ENCODE measurements at places on chromosomes 4 and X.

DNA sequence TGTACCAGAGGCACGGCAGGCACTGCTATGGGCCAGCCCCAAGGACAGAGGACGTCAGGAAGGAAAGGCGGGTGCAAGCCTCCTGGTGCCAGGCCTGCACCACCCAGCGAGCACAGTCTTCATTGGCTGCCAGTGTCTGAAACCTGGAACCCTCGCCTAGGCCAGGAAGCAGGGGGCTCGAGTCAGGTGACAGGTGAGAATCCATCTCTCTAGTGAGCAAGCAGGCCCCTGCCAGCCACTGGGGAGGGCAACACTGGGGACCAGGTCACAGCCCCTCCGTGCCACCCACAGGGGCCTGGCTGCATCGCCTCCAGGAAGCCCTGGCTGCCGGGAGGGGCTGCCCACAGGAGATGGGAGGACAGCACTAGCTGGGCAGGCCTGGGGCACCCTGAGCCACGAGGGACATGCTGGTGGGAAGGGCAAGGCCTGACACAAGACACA, 6.9 kb upstream of the HAUS3 start:
- no peak for DNase-seq

- DNase-seq, result no peak
These were observed 434.7 kb downstream of the GRIA2 start for GRCh38 chr4:157655096-157655809.

DNA sequence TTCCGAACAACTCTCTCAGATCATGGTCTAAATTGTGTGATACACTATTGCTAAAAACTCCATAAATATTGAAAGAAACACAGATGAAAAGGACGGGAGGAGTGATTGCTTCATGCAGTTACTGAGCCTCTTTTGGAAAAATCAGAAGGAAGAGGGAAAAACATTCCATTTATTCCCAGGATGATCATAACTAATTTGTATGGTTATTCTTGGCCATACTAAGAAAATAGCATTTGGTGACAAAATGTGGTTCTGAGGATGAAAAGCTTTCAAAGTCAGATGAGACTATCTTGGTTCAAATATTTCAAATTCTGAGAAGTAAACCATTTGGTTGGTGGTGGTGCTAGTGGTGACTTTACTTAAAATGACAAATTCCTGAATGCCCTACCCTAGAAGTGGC, 305.4 kb upstream of the LDB2 start:
- no peak for DNase-seq

DNA sequence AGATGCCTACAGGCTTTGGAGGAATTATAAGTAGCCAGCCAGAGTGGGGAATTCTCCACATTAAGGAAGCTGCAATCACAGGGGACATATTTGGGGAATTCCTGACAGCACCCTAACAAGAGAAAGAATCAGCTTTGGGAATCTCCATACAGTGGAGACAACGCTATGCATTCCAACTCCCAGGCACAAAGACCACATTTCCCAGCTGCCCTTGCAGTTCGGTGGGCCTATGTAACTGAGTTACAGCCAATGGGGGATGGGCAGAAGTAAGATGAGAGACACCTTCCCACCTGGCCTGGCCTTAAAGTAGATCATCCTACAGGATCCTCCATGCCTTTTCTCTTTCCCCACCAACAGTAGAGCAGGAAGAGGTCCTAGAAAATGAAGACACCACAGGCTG, 43.4 kb upstream of the CCKAR start:
- no peak for DNase-seq

- DNase-seq, result no peak
These were observed 89.1 kb downstream of the MID1IP1 start for GRCh38 chrX:38890326-38890725.

- peak; percentile 53 for DNase-seq
These were observed 30.1 kb downstream of the NEIL3 start for GRCh38 chr4:177339477-177340374.

DNA sequence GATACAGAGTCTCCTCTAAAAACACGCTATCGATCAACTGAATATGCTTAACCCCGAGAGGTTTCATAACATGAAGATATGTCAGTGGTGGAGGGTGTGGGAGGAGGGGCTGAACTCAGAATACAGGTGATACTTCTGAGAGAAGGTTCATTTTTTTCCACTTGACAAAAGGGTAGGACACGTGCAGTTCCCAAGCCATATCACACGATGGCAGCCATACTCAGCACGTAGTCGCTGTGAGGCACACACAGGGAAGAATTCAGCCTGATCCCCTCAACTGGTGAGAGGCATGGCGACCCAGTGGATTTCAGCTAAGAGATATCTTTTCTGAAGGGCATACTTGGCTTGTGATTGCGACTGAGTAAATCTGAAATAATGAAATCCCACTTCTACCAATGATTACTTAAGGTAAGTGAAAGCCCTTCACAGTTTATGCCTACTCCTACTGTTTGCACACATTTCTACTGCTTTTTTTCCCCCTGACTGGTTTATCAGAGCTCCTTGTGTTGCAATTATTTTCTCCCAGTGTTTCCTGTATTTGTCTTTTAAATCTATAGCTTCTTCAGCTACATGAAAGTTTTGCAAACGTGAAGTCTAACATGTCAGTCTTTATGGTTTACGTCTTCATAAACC, 133.1 kb downstream of the CORIN start:
- peak; percentile 11 for DNase-seq

- peak; percentile 25 for DNase-seq
These were observed 19.4 kb downstream of the NKX6-1 start for GRCh38 chr4:84479663-84480062.

GRCh38 chr4:170931321-170931720, 841.6 kb upstream of the AADAT start:
- DNase-seq, result no peak

DNA sequence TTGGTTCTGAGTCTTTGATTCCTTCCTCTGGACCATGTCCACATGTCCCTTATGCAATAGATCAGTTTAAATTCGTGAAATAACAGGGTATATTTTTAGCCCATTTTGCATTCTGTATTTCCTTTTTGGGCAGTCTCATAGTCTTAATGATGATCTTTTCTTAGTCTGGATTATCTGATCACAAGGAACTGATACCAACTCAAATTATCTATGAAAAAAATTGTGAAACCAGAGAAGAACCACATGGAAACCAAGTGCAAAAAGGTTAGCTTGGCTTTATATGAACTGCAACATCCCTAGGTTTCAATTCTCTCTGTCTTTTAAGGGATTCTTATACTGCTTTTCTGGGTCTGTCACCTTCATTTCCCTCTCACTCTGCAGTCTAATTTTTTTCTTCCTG, 608.6 kb upstream of the AADAT start:
- DNase-seq, result no peak

DNA sequence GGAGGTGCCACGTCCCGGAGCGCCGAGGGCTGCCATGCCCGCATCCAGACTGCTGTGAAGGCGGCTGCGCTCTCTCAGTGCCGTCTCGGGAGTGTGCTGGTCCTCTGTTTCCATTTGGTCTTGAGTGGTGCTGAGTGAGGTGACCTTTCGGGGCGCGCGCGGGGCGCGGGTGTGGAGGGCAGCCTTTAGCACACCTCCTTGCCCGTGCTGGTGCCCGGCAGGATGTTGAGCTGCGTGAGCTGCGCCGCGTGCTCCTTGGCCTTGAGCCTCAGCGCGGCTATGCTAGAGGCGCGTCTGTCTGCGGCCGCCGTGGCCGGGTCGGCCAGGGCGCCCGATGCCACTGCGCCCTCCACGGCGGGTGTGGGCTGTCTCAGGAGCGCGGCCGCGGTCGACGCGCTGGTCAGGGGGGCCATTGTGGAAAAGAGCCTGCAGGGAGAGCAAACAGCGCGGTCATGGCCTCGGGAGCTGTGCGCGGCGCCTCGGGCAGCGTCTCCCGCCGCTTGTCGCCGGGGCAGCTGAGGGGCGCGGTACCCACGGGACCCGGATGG, 11.2 kb downstream of the ARX start:
- DNase-seq, result no peak

DNA sequence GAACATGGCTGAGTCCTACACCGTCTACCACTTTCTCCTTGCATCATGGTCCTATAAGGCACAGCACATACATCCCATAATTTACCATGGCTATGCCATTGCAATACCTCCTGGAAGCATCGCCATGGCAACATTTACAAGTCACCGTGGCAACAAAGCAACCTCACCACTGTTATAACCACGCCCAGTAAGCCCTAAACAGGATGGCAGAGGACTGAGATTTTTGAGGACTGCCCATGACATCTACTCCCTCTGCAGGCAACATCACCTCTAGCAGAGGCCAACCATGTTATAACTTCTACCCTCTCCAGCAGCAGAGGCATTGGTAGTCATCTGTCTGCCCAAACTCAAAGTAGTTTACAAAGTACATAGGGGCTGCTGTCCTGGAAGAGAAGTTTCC, 29.7 kb downstream of the BCOR start:
- DNase-seq, result peak; percentile 3

DNA sequence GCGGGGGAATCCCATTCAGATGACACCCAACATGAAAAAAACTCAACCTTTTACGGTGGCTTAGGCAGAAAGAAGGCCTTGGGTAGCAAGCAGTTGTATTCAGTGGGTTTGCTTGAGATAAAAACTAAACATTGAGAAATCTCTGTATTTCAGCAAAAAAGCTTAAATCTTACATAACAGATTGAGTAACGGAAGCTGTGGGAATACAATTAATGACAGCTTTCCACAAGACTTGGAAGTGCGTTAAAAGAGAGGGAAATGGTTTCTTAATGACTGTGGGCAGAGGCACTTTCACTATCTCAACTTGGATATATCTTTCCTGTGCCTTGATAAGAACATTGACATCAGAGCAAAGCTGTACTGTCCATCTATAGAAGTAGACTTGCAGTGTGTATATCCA, 418.5 kb upstream of the HS3ST1 start:
- DNase-seq, result no peak

DNA sequence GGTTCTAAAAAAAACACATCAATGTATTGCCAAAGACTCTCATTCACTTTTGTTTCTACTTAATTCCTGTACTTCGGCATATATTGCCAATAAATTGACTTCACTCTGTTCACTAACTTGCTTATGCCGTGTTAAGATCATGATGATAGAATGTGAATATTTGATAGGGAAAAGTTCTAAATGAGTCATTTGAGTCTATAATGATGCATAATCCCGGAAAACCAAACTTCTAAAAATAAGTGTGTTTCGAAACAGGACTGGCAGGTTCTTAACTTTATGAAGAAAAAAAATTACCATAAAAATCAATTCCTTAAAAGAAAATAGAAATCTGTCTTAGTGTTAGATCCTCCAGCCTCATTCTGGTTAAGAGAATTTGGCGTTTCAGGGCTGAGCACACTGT, 387.5 kb upstream of the FTHL17 start:
- no peak for DNase-seq

DNA sequence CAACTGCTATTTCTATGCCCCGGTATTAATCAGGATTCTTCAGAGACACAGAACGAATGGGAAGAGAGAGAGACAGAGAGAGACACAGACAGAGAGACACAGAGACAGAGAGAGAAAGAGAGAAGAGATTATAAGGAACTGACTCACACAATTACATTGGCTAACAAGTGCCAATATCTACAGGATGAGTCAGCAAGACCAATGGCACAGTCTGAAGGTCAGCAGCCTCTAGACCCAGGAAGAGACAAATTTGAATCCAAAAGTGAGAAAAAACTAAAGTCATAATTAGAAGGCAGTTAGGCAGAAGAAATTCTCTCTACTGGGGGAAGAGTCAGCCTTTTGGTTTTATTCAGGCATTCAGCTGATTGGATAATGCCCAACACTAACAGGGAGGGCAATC, 187.3 kb downstream of the MAB21L2 start:
- DNase-seq, result peak; percentile 76

DNA sequence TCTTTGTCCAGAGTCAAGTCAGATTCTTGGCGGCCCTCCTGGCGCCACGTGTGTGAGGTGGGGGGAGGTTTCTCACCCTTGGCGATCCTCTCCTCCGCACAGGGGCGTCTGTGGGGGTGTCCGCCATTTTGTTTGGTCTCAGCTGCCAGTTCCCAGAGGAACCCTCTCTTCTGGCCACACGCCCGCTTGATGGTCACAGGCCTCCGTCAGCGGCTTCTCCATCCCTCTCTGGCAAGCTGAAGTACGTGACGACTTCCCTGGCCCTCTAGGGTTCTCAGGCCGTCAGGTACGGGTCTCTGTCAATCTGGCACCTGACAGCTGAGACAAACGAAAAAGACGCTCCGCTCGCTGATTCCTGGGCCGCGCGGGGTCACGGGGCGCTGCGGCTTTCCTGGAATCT, 272.6 kb downstream of the TRIML1 start:
- no peak for DNase-seq

DNA sequence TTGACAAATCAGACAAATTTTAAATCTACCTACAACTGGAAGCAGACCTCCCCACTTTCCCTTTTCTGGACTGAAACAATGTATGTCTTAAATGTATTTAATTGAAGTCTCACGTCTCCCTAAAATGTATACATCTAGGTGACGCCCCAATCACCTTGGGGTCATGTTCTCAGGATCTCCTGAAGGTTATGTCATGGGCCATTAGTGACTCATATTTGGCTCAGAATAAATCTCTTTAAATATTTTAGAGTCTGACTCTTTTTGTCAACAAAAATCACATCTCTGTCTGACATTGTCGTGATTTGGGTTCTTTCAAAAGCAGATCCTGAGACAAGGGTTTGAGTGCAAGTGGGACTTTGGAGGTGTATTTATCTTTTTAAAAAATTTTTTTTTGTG, 26.2 kb upstream of the BOD1L1 start:
- DNase-seq, result no peak

DNA sequence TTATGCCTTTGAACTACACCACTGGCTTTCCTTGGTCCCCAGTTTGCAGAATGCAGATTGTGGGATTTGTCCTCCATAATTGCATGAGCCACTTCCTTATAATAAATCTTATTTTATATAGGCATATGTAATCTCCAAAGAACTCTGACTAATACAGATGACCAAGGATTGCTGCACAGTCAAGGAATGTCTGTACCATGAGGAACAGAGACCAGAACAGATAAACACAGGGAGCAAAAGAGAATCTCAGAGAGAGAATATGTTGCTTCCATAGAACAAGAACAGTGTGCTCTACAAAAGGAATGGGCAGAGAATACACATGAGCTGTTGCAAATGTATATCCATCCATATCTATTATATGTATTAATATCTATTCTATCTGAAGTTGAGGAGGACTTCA, 111.1 kb downstream of the ADRA2C start:
- no peak for DNase-seq

Measured in Caki2 (cell line).